ENCODE measurements at places on chromosomes 13 and 19.

DNA sequence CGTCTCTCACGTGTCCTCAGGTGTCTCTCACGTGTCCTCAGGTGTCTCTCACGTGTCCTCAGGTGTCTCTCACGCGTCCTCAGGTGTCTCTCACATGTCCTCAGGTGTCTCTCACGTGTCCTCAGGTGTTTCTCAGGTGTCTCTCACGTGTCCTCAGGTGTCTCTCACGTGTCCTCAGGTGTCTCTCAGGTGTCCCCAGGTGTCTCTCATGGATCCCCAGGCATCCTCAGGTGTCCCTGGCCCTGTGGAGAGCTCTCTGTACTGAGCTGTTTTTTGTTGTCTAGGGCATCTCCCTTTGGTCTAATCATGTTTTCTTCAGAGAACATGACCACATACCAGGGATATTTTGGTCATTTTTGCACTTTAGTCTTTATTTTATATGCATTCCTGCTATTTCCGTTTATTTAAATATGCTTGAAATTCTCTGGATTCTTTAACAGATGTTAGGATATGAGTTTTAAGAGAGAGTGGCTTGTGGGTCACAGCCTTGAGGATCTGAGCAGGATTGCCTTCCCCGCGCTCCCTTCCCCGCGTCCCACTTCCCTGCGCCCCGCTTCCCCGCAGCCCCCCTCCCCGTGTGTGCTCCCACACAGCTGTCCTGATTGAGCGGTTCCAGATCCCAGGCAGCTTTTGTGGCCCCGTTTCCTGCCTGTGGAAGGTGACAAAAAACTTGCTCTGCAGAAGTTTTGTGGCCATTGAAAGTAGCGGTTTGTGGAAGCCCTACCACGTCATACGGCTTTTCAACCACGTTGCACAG, 31.9 kb downstream of the ATP4B start:
- no peak for DNase-seq

DNA sequence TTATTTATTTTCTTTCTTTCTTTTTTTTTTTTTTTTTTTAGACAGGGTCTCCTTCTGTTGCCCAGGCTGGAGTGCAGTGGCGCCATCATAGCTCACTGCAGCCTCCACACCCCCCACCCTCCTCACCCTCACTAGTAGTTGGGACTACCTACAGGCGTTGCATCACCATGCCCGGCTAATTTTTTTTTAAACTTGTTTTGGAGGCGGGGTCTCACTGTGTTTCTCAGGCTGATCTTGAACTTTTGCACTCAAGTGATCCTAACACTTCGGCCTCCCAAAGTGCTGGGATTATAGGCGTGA, 33.6 kb downstream of the GJA3 start:
- no peak for DNase-seq

GRCh38 chr13:98690348-98691022, 62.0 kb downstream of the SLC15A1 start:
- no peak for DNase-seq

DNA sequence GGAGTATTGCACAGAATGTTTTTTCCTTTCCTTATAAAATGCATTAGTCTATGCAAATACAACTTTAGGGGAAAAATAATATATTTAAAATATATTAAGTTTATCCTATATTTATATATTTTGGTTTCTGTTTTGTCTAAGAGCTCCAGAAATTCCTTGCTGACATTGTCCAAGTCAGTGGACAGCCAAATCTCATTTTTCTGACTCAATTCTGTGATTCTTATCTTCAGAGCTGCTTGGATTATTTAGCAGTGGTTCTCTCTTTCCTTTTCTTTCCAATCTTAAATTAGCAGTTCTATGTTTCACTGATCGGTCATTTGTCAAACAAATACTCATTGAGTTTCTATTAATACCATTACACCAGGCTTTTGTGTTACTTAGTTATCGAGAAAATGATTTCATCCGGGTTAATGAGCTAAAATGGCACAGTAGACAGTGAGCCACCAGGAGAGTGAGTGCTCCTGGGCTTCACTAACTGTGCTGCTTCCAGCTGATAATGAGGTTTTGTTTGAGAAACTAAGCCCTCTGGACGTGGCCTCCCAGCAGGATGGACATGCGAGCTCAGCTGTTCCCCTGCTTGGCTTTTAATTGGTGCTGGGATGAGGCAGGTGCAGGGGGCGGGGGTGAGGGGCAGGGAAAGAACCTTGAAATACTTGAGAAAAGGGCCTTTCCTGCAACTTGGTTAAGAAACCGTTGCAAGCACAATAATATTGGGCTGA, 44.0 kb downstream of the ATP11A start:
- DNase-seq, result no peak
